ENCODE measurements at places on chromosomes 1 and 21.

DNA sequence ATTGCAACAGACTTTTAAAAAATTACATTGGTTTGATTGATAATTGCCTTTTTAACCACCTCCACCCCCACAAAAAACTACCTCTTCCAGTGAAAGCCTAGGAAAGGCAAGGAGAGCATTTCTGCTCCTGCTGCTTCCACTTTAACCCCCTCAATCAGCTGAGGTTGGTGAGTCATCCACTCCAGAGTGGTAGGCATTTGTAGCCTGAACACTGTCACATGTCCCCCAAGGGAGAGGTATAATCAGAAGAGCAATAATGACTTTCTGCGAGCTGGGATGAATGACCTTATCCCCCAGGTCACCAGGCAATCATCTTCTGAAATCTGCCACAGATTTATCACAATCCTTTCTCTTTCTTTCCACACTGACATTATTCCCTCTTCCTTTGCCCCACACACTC, 126.6 kb upstream of the CAMK1G start:
- DNase-seq = no peak

- DNase-seq = no peak
These were observed 600.6 kb downstream of the PTPRU start for GRCh38 chr1:29836651-29837646.

DNA sequence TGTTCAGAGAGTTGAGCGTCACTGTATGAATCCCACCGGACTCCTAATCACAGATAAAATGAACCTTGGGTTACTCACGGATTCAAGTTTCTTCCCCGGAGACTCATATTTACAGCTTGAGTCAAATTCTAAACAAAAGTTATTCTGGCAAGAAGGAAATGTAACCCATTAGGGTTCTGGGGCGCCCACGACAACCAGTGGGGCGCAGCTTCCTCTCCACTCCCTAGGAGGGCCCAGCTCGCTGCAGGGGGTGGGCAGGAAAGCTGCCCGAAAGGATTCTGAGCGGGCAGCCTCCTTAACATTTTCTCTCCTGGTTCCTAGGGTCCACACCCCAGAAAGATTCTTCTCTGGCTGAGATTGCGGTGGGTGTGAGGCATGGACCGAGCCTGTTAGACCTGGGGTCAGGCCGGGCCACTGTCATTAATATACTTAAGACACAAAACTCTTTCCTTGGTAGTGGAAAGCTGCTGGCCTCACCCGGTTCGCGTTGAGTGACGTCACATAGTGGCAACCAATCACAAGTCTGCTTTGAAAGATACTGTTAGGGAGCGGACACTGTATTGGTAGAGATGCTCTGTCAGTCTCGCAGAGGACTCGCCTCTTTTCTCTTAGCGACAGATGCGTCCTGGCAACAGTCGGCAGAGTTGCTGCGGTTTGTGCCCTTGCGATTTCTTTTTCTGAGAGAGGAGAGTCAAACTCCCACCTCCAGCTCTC, 13.6 kb upstream of the MCOLN3 start:
- peak; percentile 58 for DNase-seq

- no peak for DNase-seq
These were observed 25.4 kb downstream of the SLC19A2 start for GRCh38 chr1:169460191-169460833.

DNA sequence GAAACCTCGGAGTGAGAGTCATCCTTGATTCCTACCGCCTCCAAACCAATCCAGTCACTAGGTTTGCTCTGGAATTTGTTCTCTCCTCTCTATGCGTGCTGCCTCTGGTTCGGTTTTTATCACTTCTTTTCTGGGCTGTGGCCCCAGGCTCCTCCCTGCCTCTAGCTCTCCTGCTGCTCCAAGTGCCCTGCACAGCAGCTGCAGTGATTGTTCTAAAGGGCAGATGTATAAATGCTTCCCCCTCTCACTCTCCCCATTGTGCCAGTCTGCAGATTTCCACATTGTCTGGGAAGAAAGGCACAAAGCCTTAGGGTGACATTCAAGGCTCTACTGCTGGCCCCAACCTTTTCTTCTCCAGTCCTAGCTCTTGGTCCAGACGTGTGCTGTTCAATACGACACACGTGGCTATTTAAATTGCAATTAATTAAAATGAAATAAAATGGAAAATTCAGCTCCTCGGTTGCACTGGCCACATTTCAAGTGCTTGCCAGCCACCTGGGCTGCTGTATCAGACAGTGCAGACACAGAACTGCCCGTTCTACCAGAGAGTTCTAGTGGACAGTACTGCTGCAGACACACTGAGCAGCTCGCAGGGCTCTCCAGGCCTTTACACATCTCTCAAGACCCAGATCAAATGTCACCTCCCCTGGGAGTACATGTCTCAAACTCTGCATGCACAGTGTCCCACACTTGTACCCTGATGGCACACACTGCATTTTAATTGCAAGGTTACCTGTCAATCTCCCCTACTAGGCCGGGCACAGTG, 12.4 kb downstream of the TRIM62 start:
- DNase-seq = no peak

DNA sequence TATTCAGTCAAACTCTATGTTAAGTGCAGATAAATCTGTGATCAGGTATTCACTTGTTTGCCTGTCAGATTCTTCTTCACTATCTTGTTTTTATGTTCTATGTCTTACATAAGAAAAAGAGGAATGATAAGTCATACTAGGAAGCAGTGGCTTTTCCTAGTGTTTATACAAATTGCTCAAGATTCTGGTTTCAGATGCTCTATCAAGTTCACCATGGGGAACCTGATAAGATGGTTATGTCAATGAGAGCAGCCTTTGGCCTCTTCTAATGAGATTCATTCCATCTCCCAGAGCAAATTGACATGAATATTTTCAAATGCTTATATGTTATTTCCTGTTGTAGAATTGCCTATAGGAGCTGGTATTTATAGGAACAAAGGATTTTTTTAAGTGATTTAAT, 218.8 kb upstream of the TMPRSS15 start:
- DNase-seq = no peak

GRCh38 chr1:164914208-164914607, 355.2 kb downstream of the PBX1 start:
- DNase-seq = no peak

- DNase-seq = peak; percentile 79
These were observed at the start of gene ISG15 for GRCh38 chr1:1013105-1013921. Gene ISG15, plus strand, starts transcription at chr1:1013497. Its CDS starts 77 bp downstream, at chr1:1013574.

DNA sequence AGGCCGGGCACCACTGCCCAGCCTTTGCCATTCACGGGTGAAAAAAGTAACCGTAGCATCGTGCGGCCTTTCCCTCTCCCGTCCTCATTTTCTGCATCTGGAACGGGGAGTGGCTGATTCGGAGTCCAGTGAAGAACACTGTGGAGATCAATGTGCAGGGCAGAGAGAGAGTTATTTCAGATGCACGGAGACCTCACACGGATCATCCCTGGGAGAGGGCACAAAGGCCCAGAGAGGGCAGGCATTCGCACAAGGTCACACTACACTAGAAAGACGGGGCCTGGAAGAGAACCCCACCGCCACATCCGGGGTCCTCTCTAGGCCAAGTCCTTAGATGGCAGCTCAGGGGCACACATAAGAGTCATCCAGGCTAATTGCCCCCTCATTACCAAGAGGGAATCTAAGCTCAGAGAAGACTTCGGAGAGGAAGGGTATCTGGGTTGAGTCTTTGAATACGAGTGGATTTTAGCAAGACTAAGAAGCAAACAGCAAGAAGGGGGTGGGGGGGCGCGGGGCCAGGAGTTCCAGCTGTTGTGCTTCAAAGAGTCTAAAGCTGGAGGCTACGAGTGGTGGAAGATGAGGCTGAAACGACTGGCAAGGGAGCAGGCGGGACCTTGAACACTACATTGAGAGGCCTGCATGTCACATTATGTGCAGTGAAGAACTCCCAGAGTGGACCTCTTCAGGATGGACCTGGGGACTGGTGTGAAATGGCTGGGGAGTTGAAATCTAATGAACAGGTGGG, 857 bp downstream of the GPX7 start:
- no peak for DNase-seq

GRCh38 chr1:90190523-90190922, 195.6 kb downstream of the ZNF326 start:
- DNase-seq = no peak

GRCh38 chr1:177229781-177230180, 59.0 kb downstream of the BRINP2 start:
- DNase-seq = no peak

DNA sequence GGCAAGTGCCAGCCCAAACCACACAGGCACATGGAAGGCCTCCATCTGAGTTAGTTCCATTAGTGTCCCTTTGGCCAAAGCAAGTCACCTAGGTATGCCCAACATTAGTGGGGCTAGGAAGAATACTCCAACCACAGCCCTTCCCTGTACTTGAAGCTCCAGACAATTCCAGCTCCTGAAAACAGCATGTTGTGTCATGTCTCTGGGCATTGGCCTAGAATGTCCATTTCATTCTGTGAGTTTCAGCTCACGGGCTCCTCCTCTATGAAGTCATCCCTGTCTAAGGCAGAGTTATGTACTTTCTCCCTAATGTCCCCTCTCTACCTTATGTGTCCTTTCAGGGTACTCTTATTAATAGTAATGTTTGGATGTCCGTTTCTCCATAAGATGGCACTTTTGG, 96.5 kb upstream of the SPATA6 start:
- no peak for DNase-seq

GRCh38 chr1:50279622-50280330, 143.5 kb downstream of the DMRTA2 start:
- DNase-seq = no peak

GRCh38 chr1:44631647-44632539, 42.4 kb downstream of the TMEM53 start:
- DNase-seq = peak; percentile 81

DNA sequence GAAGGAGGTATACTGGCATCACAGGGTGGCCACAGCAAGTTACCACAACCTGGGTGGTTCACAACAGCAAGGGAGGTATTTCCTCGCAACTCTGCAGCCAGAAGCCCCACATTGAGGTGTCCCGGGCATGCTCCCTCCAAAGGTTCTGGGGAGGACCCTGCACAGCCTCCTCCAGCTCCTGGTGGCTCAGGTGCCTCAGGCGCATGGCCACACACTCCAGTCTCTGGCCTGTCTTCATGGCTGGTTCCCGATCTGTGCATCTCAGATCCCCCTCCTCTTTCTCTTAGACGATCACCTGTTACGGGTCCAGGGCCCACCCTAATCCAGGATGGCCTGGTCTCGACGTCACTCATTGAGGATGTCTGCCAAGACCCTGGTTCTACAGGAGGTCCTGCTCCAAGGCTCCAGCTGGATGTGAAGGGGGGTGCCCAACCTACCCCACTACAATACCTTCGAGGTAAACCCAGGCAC, 6.7 kb upstream of the ARF1 start:
- DNase-seq = no peak

- DNase-seq = no peak
These were observed 6.9 kb downstream of the FMO2 start for GRCh38 chr1:171191992-171192391.

DNA sequence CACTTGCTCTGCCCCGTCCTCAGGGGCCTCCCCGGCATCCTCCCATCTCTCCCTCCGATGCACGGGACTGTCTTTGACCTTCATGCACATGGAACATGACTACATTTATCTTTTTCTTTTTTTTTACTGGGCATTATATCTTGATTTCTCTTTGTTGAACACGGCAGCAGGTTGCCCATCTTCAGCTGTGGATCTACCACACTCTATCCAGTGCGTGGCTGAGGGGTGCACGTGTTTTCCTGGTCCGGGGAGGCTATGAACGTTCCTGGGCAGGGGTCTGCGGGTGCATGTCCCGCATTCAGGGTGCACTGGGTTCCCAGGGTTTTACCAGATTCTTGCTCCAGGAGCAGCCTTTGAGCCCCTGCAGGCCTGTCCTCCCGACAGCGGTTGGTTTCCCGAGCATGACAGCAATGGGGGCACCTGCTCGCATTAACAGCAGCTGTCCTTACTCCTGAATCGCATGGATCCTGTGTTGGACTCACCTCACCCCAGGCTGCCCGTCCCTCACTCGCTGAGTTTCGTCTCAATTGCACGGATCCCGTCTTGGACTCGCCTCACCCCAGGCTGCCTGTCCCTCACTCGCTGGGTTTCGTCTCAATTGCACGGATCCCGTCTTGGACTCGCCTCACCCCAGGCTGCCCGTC, 7.4 kb downstream of the POFUT2 start:
- no peak for DNase-seq

- DNase-seq = no peak
These were observed 513 bp downstream of the GTF2B start for GRCh38 chr1:88890791-88891317.

DNA sequence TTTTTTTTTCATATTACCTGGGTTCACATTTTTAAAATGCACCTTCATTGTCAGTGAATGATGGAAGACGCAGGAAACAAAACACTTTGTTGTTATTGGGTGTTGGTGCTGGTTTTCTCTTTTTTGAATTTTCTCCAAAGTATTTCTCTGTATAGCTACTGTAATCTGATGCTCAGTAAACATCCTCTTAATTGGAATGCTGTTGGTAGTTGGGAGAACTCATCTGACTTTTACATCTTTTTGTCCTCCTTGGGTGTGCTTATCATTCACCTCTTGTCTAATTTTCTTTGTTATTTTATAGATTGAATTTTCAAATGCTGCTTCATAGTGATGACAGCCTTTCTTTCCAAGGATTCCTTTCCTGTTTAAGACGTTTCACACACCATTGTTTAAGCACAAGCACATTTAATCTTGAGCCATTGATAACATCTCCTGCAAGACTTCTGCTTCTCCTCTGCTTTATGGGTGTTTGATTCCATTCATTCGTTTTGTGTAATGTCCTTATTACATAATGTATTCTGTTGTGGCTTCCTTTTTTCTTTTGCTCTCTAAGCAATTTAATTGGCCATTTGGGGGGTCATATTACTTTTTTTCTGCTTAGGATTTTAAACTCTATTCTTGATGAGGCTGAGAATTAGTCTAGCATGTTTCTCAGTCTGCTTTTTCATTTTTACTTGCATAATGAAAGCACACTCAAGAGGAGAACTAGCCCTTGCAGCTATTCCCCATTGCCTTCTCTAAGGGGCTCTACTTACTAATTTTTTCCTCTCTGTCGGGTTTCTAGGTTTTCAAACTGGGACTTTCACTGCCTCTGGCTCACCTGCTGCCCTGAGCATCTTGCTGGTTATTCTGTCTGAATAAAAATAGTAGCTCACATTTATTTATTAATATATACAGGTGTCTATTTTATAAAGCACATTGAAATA, 42.0 kb upstream of the CD34 start:
- DNase-seq = no peak

DNA sequence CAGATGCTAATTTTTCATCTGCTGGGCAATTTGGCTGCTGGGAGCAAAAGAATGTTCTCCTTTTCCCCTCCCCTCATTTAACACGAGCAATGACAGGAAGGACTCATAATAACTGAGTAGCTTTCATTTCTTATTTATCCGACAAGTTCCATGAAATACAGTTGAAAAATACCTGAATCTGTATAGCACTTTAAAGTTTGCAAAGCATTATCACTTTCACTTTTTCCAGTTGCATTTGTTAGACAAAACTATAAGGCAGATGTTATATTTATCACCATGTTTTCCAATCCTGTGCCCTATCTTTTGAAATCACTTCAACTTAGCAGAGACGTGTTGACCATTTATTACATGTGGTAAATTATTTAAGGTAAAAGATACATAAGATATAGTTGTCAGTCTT, 350.6 kb upstream of the SGIP1 start:
- DNase-seq = no peak

DNA sequence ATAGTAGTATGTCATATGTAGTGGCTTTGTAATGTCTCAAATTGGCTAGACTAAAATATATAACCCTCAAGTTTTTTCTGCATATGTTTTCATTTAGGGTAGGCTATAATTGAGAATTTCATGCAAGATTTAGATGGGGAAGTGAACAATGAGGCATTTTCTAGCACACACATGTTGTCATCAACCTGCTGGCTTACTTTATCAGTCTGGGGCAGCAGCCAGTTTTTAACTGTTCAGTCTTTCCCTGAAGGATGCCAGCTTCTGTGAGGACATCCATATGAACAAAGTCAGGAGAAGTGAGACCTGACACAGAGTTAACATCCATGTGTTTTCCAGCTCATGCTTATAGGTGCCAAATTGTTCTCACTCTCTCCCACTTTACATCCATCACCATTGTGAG, 74.7 kb upstream of the OLFM3 start:
- DNase-seq = no peak

Measured in T-helper 17 cell (primary cell).